ENCODE measurements at places on chromosomes 4 and X.

DNA sequence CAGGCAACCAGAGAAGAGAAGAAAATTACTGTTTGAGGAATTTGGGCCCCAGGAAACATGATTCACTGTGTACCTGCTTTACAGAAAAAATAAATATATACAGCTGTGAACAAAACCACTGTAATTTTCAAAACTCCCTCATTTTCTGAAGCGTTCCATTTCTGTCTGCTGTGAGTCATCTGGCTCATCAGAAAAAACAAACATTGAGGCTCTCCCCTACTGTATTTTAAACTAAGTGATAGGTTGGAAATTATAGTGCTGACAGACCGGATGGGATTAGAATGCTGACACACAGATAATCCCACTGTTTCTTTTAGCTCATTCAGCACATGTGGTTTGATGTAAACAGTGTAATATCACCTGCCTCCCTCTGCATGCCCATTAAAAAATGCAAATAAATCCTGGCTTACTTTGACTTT, 847.0 kb downstream of the TRIML1 start:
- no peak for DNase-seq

- DNase-seq, result no peak
These were observed 15.5 kb downstream of the CCNQ start for GRCh38 chrX:153583433-153583832.

DNA sequence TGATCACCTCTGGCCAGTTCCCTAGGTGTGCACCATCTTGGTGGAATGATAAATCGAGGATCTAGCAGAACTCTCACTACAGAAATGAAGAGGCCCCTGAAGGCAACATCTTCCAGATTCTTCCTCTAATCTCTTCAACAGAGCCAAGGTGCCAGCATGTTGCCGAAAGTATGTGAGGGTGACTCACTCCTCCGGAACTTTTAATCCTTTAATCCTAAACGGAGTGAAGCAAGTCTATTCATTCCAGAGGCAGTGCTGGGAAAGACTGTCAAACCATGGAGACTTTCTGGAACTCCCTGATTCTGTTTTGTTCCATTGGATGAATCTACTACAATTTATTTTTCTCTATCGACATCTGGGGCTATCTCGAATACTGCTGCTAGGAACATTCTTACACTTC, 68.7 kb downstream of the SUPT20HL2 start:
- DNase-seq, result no peak

DNA sequence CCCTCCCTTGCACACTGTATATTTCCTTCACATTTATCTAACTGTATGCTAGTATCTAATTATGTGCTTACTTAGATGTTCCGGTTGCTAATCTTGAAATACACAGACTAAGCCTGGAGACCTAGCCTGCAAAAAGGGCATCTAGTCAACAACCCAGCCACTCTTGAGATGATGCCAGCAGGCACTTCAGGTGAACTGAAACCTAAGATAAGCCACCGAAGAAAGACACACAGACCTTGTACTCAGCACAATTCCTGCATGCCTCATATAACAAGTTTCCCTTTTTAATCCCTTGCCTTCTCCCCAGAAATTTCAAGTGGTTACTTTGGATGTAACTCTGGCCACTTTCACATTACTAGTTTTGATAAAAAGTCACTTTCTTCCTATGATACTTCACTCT, 2506.6 kb downstream of the ARAP2 start:
- no peak for DNase-seq

DNA sequence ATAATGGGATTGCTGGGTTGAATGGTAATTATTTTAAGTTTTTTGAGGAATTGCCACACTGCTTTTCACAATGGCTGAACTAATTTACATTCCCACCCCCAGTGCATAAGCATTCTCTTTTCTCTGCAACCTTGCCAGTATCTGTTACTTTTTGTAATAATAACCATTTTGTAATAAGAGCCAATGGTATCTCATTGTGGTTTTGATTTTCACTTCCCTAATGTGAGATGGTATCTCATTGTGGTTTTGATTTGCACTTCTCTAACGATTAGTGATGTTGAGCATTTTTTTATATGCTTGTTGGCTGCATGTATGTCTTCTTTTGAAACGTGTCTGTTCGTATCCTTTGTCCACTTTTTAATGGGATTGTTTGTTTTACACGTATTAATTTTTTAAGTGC, 213.1 kb upstream of the HDX start:
- DNase-seq, result no peak

GRCh38 chr4:73772363-73772762, 32.0 kb downstream of the CXCL8 start:
- no peak for DNase-seq

GRCh38 chr4:2269206-2269531, 7.3 kb upstream of the MXD4 start:
- no peak for DNase-seq

DNA sequence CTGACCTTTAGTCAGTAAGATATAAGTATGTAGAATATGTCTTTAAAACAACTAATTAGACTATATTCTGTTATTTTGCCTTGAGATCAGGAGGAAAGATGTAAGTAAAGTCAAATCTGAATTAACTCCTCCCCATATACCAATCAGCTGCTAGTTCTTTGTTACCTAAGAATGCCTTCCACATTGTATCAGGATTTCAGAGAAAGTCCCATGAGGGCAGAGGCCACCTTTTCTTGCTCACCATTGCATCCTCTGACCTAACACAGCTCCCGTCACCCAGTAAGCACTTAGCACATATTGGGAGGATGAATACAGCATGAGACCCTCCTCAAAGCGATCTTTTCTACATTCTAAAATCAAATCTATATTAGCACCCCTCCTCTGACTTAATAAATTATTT, 87.0 kb downstream of the COL25A1 start:
- DNase-seq, result no peak

DNA sequence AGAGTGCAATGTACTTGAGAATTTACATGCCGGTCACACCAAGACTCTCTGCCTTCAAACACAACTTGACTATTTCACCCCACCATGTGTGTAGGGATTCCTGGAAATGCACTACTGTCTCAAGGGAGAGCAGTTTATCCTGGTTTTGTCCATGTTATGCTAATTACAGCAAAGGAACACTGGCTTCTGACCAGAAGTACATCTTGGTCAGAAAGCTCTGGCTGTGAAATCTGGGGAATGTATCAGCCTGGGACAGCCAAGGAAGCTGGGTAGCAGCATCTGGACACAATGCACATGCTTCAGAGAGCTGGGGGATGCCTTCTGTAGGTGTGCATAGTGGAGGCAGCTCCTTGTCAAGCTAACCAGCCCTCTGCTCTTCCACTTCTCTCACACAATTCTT, 1432.6 kb upstream of the TENM3 start:
- no peak for DNase-seq

GRCh38 chr4:20638825-20639224, 61.4 kb upstream of the PACRGL start:
- no peak for DNase-seq

- no peak for DNase-seq
These were observed 133.3 kb downstream of the COL25A1 start for GRCh38 chr4:109169170-109169569.

DNA sequence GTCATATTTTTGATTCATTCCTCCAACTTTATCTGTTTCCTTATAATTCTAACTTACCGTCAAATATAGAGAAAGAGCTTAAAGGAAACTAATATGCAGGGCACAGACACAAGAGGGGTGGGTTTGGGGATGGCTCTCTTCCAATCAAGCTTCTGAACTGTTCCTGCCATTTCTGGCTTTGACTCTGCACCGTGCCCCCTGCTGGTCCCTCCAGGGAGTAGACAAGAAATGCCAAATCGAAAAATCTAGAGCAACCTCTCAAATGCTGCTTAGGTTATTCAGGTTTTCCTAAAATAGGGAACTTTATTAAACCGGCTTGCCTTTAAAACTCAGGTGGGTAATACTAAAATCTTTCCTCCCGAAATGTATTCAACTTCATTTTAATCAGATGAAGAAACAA, 39.8 kb upstream of the VCX3A start:
- no peak for DNase-seq

DNA sequence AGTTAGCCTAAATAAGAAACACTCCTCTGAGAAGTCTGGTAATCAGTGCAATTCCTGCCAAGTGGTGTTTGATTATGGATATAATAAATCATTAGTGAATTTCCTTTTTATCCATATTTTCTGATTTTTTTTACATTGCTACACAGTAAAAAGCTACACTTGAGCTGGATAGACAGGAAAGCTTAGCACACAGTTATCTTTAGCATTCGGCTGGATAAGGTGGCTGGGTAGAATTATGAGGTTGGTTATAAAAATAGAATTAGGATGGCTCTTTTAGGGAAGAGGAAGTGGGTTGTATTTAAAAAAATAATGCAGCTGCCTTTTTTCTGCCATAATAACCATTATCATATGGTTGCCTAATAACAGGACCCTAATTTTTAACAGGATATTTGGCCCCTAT, 460.6 kb downstream of the NAF1 start:
- DNase-seq, result no peak

DNA sequence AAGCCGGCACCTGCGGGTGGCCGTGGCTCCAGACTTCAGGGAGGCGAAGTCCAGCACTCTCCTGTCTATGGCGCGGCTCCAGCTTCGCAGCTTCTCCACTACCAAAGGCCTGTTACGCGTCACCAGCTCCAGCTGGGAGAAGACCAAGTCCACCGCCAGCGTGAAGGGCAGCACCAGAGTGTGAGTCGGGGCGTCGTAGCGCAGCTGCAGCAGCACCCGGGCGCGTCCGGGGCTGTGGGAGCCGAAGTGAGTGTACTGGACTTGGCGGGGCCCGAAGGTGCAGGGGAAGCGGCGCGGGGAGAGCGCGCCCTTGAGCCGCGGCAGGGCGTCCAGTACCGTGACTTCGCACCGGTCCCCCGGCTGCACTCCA, 444 bp downstream of the FREM3 start:
- DNase-seq, result no peak

DNA sequence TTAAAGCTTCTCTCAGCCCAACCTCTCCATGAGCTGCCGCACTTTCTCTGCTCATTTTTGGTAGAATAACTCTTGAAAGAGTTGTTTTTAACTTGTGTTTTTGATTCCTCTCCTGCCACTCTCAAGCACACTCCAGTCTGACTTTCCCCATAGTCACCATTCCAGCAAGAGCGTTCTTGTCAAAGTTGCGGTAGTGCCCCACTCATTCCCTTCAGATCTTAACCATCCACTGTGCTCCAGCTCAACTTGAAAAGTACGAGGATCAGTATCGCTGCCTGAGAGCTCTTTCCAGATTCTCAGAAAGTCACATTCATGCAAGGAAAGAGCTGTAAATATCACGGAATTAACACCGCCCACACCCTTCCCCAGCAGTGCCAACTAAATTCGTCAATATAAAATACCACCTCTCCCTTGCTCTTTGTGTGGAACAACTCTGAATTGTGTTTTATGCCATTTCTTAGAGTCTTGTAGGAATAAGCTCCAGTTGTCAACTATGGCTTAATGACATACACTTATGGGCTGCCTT, 59.7 kb upstream of the IL15 start:
- no peak for DNase-seq

DNA sequence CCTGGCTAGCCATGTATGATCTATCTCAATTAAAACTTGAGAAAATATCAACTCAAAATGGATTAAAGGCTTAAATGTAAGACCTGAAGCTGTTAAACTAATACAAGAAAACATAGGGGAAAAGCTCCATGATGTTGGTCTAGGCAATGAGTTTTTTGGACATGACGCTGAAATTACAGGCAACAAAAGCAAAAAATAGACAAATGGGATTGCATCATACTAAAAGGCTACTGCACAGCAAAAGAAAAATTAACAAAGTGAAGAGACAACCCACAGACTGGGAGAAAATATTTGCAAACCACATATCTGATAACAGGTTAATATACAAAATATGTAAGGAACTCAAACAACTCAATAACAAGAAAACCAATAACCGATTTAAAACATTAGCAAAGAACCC, 8.4 kb downstream of the GC start:
- no peak for DNase-seq

- no peak for DNase-seq
These were observed 144.8 kb downstream of the NWD2 start for GRCh38 chr4:37389366-37389765.

DNA sequence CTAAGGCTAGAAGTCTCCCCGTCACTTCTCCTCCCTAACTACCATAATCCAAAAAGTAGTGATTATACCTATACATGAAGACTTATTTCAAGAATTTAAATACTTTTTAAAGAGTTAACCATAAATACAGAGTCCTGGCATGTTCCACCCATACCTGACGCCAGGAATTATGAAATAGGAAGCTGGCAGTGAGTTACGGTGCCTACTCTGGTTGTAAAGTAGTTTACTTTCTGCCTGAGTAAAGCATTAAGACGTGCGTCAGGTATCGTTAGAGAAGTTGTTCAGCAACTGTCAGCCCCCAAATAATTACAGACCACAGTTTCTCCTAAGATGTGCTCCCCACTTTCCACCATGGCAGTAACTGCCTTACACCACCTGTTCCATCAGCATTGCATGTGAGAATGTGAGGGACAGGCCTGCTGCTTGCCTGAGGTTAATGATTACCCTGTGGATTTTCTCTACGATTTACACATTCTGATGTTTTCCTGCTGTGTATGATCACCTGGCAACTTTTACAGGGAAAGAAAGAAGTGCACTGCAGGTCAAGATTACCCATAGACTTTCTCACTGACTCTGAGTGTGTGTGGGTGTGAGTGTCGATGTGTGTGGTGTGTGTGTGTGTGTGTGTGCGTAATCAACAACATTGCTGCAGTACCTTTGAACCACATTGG, 92.3 kb upstream of the SLC7A11 start:
- no peak for DNase-seq

GRCh38 chr4:61786211-61786610, 586.1 kb downstream of the ADGRL3 start:
- no peak for DNase-seq

DNA sequence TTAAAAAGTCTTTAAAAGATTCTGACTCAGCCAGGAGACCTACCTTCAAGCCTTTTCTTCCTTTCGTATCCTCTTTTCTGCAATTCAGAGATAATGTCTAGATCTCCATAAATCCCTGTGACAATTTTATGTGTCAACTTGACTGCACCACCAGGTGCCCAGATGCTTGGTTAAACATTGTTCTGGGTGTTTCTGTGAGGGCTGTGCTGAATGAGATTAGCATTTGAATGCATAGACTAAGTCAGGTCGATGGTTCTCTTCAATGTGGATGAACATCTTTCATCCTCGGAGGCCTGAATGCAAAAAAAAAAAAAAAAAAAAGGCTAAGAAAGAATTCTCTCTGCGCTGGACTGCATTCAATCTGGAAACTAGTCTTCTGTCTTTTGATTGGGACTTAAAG, 1082.7 kb downstream of the NLGN4X start:
- no peak for DNase-seq

- DNase-seq, result no peak
These were observed 180.7 kb upstream of the PGRMC2 start for GRCh38 chr4:128468123-128468989.
